ENCODE measurements at places on chromosomes 5 and 9. TPM values are rescaled to one million over a fixed set of nuclear protein-coding genes. Genes with fewer than 3 reads are reported as not detected.

DNA sequence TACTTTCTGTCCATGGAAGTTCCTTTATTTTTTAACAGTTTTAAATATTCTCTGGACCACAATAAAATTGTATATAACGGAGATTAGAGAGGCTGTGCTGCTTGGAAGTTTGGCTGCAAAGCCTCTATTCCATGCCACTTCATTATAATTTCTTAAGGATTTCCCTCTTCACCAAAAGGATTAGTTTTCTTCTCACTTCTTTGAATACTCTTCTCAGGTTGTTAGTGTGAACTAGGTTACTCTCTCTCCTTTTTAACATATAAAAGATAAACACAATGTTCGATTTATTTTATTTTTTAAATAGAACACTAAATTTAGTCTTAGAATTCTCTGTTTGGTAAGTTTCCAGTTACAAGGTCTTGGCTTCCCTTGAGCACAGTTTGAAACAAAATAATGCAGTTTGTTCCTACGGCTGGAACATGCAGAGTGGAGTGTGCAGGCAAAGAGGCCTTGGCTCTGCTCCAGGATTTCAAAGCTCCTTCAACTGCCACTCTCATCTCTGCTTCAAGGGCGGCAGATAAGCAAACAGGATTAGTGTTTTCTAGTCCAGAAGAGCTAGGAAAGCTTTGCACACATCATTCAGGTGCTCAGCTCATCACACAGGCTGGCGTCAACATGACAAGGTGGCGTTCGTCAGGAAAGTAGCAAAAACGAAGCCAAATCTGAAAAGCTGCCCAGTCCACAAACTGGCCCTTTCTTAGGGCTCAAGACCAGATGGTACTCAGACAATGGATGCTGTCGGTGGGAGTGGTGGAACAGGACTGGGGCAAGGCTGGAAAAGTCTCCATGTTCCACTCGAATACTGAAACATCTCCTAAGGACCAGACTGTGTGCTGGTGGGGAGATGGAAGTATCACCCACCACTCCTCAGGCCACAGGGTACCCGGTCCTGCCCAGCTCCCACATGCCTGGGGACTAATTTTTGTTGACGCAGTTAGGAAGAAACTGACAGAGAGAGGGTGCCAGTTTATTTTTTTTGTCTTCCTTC is 286.6 kb downstream of the CRB2 start:
- DNase-seq: no peak

- DNase-seq: no peak
These were observed 118.9 kb upstream of the S1PR3 start for GRCh38 chr9:88872192-88872946.

The NR5A1 gene
- not detected for total RNA-seq

DNA sequence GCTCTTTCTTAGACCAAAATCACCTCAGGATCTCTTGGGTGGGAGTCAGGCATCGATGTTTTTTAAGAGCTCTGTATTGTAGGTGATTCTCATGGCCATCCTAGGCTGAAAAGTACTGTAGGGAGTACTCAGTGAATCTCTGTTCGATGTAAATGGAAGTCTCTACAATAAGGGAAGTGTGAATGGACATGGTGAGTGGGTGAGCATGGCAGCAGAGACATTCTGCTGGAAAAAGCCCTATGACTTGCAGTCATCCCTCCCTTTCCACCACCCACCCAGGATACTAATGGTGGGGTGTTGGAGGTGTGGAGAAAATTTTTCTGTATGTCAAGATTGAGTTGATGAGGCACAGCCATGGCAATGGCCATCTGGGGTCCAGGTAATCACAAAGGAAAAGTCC is 30.9 kb downstream of the ZNF366 start:
- no peak for DNase-seq

DNA sequence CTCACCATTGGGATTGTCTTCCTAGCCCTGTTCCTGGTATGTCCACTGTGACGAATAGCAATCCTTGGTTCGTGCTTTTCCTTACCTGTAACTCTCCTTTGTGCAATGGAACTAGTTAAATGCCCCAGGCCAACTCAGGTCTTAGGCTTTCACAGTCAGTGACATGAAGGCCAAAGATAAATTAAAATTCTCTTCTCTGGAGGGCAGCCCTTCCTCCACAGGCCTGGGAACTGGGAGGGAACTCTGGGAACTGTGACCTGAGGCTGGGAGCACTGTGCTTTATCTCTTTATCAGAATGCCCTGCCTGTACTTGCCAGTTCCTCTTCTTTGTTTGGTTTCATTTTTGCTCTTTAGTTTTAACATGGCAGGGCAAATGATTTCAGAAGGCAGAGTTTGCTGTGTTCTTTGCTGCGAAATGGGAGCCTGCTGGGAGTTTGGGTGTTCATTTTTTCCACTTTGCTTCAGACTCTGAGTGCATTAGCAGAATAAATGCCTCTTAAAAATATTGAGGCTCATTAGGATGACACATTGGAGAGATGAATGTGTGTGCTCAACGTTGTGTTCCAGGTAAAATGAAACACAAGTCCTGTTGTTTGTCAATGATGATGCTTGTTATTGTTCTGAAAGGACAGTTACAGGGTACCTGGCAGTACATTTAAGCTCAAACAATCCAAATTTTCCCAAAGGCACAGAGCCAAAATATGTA is 118.1 kb downstream of the NUDT12 start:
- no peak for DNase-seq

- no peak for DNase-seq
These were observed 228.1 kb upstream of the CYLC2 start for GRCh38 chr9:102767076-102767475.

DNA sequence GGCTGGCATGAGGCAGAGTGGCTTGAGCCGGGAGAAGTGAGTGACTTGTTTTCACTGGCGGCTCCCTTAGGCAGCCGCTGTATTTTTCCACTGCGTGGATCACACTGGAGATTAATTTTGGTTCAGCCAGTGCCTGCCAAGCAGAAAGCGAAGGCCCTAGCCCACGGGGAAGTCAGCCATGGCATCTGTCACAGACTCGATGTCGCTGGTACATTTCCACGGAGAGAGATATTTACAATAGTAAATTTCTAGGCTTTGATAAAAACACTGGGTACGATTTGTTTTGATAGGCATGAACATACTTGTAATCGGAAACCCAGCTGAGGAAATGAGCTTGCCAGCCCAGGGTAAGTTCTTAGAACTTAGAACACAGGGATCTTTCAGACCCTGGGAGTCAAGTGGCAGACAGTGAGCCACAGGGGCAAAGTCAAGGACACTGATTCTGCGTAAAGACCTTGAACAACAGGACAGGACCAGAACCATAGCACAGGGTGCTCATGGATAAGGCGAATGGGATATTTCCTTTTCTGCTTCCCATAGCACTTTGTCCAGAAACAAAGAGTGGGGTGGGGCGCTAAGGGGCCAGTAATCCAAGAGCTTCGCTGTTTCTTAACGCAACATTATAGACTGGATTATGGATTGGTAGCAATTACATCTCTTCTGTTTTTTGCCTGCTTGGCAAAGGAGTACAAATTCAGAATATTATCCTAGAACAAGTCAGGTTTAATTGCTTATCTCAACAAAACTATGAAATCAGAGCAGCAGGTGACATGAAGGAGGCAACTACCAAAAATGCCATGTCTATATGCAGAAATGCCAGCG is 4.5 kb downstream of the DUSP1 start:
- peak; percentile 94 for DNase-seq

GRCh38 chr9:106467865-106468164 is 395.2 kb upstream of the ZNF462 start:
- no peak for DNase-seq

DNA sequence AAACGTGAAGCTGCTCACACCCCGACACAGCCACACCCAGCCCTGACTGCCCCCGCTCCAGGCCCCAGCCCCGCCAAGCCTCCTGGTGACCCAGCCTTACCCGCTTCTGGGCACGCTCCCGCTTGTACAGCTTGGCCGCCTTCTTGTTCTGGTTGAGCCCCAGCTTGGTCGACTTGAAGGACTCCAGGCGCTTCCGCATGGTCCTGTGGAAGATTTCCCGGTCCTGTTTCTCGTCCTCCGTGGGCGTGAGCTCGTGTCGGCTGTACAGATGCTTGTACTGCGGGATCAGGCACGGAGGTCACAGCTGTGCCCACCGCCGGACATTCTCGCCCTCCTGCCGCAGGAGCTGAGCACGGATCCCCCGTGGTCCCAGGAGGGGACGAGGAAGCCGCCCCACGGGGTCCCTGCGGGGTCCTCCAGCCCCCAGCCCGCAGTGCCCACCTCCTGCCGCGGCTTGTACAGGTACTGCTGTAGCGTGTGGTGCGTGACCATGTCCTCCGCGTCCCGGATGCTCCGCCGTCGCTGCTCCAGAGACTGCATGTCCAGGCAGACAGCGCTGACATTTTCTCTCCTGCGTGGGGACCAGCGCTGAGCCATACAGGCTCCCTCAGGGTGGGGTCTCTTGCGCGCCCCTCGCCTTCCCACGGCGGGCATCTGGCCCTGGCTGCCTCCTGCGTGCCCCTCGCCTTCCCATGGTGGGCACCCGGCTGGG is 33.3 kb downstream of the EXOC3 start:
- DNase-seq: peak; percentile 71

- no peak for DNase-seq
These were observed 17.3 kb upstream of the ARSB start for GRCh38 chr5:79002374-79002773.

- DNase-seq: no peak
These were observed 557.0 kb downstream of the TLE1 start for GRCh38 chr9:81132318-81132717.

GRCh38 chr5:41112486-41113455 is 41.6 kb upstream of the MROH2B start:
- no peak for DNase-seq

DNA sequence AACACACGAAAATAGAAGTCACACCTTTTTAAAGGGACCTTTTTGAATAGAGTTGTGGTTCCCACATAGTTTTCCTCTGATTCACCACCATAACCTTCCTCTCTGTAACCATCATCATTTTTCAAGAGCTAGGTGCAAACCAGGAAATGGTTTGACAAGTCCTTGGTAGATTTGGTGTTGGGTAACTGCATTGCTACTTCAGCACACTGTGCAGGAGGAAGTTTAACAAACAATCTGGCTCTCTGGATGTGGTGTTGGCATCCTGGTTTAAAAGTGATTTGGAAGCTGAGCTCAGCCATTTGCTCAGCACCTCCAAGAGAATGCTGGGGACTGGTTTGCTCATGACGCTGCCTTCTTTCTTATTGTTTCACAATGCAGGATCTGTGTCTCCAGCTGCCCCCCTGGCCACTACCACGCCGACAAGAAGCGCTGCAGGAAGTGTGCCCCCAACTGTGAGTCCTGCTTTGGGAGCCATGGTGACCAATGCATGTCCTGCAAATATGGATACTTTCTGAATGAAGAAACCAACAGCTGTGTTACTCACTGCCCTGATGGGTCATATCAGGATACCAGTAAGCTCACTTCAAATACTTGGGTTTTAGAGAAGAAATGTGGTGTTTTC is 213.1 kb downstream of the RFK start:
- DNase-seq: no peak

The LRRTM2 gene
- 0.10 TPM for total RNA-seq

- DNase-seq: no peak
These were observed 66.0 kb upstream of the ZFAND5 start for GRCh38 chr9:72431036-72431435.

- no peak for DNase-seq
These were observed 48.5 kb upstream of the MSX2 start for GRCh38 chr5:174675916-174676315.

The PRDM9 gene
- not detected for total RNA-seq

DNA sequence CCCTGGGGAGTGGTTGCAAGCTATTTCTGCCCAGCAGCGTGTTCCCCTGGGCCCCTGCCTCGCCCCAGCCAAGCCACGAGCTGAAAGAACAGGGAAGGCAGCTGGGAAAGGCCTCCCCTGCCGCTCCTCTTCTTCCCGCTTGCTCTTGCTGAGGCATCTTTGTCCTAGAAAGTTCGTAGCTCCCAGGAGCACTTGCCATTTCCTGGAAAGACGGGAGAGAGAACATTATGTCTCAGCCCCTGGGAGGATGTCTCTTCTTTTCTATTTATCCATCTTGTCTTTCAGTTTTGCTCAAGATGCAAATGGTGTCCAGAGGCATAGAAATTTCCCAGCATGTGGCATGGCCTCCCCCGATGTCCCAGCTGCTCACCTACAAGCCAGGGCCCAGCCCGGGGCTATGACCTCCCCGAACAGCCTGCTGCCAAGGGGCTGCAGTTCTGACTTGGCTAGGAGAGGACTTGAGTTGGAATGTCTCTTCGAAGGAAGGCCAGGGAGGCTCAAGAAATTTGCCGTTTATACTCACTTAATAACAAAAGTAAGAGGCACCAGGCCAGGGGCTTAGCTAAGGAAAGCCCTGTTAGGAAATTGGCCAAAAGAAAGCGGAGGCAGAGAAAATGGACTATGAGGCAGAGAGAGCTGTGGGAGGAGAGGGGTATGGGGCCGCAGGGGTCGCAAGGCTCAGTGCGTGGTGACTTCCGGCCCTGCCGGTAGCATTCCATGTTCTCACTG is 87.3 kb downstream of the LIFR start:
- DNase-seq: peak; percentile 94

- no peak for DNase-seq
These were observed 103.1 kb upstream of the MPDZ start for GRCh38 chr9:13382595-13382994.

DNA sequence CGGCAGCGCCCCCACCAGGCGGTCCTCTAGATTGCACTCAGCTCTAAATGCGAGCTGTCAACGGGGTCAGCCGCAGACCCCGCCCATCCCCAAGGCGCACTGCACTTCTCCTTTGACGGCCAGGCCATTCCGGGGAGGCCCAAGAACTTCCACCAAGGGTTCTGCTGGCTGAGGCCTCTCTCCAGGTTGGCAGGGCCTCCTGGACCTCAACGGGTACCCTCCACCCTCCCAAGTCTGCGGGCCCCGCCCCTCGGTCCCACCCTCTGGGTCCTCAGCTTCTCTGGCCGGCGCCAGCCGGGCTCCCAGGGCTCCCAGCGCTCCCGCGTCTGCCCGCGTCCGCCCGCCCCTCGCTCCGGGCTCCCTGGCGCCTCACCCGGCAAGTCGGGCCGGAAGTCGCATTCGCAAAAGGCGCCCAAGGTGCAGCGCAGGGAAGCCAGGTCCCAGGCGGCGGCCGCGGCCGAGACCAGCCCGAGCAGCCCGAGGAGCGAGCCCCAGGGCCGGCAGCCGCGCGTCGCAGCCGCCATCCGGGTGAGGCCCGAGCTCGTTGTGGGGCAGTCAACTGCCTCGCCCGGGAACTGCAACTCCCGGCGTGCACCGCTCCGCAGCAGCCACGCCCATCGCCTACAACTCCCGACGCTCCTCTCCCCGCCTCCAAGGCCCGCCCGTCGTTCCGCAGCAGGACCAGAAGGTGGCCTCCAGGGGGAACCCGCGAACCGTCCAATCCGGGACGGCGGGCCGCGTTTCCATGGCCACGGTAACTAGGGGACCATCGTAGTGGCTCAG is at the start of gene TOR2A:
Gene TOR2A (minus strand): TSS at position 548 of the 783 bp plus-strand sequence. CDS start 24 bp downstream, at position 524.
- DNase-seq: peak; percentile 100

- no peak for DNase-seq
These were observed 54.8 kb downstream of the COL27A1 start for GRCh38 chr9:114210136-114210535.

DNA sequence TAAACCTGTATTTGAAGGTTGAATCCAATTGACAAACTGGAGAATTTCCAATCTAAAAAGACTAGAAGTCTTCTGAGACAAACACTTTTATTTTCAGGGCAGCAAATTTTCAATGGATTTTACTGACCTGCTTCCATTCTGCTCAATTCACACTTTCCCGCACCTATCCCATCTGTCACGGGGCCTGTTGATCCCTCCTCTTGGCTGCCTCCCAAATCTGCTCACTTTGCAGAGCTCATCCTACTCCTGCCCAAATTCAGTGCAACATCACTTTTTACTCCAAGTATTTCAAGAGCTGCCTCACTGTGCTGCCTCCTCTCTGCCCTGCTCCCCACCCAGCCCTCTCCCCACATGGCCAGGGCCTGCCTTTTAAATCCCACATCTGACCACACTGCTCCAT is 35.1 kb downstream of the GOLM1 start:
- DNase-seq: no peak

GRCh38 chr5:160030631-160031377 is 21.9 kb downstream of the TTC1 start:
- DNase-seq: no peak

GRCh38 chr5:37197340-37198050 is 51.7 kb downstream of the CPLANE1 start:
- no peak for DNase-seq
